Kidney epithelial cell (primary cell): ENCODE measurements at places on chromosomes 11 and 22. TPM values are rescaled to one million over a fixed set of nuclear protein-coding genes. Genes with fewer than 3 reads are reported as not detected.

GRCh38 chr22:31046539-31047226 lies 34.4 kb upstream of the SMTN start:
- no peak for DNase-seq

- DNase-seq, result no peak
These were observed 6.2 kb upstream of the ALX4 start for GRCh38 chr11:44315947-44316658.

GRCh38 chr11:13207665-13208594 lies 69.7 kb upstream of the BMAL1 start:
- DNase-seq, result peak; percentile 78

- no peak for DNase-seq
These were observed 777.6 kb downstream of the TBC1D22A start for GRCh38 chr22:47540011-47540410.

GRCh38 chr11:75583718-75584658 lies 21.9 kb downstream of the SERPINH1 start:
- DNase-seq, result no peak

Gene CTNND1
- 103 and 105 TPM in 2 replicates for total RNA-seq

DNA sequence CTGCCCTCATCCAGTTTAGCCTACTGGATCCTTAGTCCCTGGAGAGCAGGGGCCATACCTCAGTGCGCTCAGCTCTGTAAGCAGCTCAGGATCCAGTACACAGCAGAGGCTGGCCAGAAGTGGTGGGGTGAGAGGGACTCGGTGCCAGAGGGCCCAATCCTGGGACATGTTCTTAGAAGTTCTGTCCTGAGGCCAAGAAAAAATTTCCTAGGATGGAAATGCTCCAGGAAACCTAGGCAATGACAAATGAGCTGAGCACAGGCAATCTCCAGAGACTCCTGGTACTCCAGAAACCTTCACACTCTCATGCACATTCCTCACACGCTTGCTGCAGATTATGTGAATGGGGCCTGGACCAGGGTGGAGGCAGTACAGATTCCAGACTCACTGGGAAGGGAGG lies 89.6 kb downstream of the SERGEF start:
- no peak for DNase-seq

- no peak for DNase-seq
These were observed 2.9 kb downstream of the DENND6B start for GRCh38 chr22:50323900-50324299.

GRCh38 chr11:69386594-69387408 lies 92.8 kb downstream of the MYEOV start:
- DNase-seq, result no peak

Gene KIRREL3
- total RNA-seq, result 1.3 and 1.4 TPM in 2 replicates

GRCh38 chr22:34931026-34931425 lies 134.9 kb upstream of the ISX start:
- DNase-seq, result no peak

- DNase-seq, result peak; percentile 82
These were observed 2.7 kb upstream of the GAB2 start for GRCh38 chr11:78420255-78420764.

Gene PAMR1
- 0.75 and 0.84 TPM in 2 replicates for total RNA-seq

GRCh38 chr22:31530823-31531195 lies 34.5 kb downstream of the SFI1 start:
- no peak for DNase-seq

GRCh38 chr22:50302041-50302541 lies 5.4 kb downstream of the PLXNB2 start:
- DNase-seq, result no peak

DNA sequence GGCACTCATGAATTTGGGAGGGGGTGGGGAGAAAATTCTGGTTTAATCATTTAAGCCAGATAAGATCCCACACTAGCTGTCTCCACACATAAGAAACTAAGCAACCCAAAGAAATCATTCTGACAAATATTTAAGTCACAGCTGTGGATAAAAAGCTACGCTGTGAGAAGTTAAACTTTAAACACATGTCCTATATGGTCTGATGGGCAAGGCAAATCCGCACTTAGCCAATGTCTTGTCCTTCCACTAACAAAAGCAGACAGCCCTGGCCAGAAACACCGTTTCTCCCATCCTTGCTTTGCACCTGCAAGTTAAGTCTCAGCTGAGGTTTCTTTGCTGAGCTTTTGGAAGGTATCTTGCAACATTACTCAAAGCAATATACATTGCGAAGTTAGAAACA lies 68.0 kb downstream of the ETS1 start:
- no peak for DNase-seq

DNA sequence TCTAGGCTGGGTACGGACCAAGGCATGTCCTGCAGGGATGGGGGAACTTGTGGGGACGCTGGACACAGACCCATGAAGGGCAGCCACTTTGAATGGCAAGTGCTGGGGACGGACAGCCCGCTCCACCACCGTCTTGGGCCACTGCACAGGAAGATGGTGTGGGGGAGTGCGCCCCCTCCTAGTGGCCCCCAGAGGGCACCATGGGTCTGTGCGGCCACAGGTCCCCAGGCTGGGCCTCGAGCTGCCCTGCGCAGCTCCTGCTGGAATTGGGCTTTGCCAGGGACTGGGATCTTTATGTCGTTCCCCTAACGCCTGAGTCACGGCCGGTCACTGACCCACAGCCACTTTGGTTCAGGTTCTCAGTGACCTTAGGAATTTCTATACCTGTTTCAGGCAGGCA lies 44.4 kb downstream of the NAT10 start:
- DNase-seq, result no peak

GRCh38 chr11:16317712-16318111 lies 38.6 kb downstream of the SOX6 start:
- no peak for DNase-seq

- DNase-seq, result no peak
These were observed 53.2 kb downstream of the MN1 start for GRCh38 chr22:27748349-27748748.

DNA sequence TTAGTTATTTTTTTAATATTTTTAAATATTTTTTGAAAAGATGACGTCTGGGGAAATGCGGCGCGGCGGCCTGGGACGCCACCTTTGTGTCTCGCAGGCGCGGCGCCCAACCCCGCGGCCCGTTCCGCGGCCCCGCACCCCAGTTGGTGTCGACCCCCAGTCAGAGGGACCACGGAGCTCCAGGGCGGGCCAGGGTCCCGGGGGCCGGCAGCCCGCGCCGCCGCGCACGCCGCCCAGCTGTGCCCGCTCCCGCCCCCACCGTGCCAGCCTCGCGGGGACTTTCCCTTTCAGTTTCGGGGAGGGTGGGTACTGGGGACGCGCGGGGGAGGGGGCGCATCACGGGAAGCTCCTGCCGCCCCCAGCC lies 1.6 kb downstream of the CCND1 start:
- DNase-seq, result no peak

Gene NAALADL1
- 13.2 and 21.7 TPM in 2 replicates for total RNA-seq

GRCh38 chr22:21796863-21797262 lies 61.3 kb upstream of the YPEL1 start:
- DNase-seq, result no peak

DNA sequence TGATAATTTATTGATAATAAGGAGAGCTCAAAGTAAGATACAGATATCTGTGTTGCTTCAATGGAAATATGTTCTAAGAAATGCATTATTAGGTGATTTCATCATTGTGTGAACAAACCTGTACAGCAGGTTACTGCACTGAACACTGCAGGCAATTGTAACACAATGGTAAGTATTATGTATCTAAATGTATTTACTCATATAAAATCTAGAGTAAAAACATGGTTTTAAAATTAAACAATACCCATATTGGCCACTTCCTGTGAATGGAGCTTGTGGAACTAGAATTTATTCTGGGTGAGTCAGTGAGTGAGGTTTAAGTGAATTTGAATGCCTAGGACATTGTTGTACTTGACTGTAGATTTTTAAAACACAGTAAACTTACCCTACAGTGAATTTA lies 722.9 kb upstream of the RAG2 start:
- DNase-seq, result peak; percentile 23

Gene POU2AF3
- total RNA-seq, result 0.25 TPM in 1 of 2 replicates, not detected in the other

DNA sequence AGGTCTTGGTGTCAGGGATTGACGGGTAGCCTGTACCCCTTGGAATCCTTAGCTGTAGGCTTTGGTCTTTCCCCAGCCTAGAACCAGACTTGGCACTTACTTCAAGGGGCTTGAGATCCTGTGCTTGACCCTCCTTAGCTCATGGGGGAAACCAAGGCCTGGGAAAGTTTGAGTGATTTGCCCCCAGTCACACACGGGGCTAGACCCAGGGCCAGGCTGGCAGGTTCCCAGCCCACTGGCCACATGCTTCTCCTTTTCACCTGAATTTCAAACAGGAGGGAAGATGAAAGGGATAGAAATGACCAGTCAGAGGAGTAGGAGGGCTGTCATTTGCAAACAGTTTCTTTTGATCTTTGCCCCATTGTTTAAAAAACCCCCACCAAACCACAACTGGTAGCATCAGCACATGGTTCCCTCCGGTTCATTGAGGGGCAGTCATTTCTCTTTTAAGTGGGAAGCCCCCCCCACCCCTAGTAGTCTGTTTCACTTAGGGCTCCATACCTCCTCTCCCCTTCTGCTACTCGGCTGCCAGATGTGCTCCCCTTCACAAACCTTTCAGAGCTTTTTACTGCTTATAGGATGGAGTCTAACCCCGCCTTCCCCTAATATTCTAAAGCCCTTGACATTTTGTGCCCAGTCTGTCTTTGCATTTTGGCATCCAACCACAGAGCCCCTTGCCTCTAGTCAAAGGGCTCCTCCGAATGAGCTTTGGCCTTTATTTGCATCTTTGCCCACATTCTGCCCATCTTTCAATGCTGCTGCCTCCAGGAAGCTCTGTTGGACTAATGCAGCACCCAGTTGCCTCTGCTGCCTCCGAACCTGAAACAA lies 37.6 kb downstream of the ZNRF3 start:
- no peak for DNase-seq

DNA sequence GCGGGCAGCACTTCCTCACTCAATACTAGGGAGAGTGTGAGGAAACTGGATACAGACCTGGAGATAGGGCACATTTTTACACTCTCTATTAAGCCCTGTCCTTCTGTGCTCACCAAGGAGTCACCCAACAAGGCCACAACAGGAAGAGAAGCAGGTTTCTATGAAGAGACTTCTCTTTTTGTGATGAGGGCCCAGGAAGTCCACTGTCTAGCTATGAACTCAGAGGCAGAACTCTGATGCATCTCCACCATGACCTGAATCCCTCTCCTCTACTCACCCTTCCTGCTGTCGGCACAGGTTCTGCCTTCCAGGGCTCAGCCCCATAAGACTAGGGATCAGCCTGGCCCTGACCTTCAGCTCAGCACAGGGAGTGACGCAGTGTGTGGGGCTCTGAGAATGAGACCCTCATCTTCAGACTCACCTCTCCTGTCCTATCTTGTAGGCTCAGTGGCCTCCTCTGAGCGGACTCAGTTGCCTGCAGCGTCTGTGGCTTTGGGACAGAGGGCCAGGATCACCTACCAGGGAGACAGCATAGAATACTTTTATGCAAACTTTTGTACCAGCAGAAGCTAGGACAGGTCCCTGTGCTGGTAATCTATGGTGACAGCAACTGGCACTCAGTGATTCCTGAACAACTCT lies 49.3 kb upstream of the IGLL5 start:
- no peak for DNase-seq

Gene OR5AR1
- not detected in 2 replicates for total RNA-seq

DNA sequence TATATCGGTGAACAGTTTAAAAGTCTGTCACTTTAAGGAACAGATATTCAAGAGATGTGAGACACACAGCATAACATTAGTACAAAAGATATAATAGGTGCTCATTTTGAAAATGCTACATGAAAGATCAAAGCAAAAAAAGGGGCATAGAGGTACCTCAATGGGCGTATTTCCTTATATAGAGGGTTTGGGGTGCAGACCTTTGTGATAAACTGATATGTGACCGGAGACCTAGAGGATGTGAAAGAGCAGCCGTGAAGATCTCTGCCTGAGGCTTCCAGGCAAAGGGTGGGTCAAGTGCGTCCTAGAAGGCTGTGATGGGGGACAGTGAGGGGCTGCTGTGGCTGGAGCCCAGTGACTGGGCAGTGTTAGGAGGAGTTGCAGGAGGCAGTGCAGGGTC lies 551.4 kb downstream of the ETS1 start:
- no peak for DNase-seq

DNA sequence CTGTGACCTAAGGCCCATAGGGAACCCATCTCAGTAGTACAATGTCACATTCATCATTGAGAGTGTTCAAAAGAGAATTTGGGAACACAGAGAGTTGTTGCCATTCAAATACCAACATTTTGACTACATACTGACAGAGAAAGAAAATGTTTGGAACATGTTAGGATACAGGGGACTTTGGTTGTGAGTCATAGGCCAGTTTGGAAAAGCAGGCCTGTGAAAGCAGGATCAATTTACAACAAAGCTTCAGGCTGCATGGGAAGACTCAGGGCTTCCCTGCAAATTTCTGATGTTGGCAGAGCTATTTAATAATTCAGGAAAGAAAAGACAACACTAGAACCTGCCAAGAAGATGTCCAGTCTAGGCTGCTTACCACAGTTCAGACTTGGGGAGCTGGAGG lies 374 bp downstream of the NLRP10 start:
- DNase-seq, result no peak

Gene EMID1
- 2.2 and 6.0 TPM in 2 replicates for total RNA-seq

DNA sequence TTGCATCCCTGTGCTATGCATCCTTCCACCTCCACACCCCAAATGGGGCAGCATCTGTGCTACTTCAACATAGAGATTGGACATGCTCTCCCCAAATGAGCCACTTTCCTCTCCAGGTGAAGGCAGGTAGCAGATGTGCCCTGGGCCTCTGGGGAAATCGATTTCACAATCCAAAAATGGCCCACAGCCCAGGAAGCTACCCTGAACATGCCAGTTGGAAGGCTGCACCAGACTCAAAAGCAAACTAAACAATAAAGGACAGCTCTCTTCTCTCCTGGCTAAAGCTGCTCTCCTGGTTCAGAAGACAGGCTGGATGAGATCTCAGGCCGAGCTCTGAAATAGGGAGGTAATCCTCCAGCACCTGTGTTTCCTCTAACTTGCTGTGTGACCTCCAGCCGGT lies 19.7 kb downstream of the ISX start:
- DNase-seq, result no peak

GRCh38 chr11:118838905-118839553 lies 44.7 kb upstream of the CXCR5 start:
- no peak for DNase-seq

Gene RTN4RL2
- total RNA-seq, result 0.48 and 0.67 TPM in 2 replicates

DNA sequence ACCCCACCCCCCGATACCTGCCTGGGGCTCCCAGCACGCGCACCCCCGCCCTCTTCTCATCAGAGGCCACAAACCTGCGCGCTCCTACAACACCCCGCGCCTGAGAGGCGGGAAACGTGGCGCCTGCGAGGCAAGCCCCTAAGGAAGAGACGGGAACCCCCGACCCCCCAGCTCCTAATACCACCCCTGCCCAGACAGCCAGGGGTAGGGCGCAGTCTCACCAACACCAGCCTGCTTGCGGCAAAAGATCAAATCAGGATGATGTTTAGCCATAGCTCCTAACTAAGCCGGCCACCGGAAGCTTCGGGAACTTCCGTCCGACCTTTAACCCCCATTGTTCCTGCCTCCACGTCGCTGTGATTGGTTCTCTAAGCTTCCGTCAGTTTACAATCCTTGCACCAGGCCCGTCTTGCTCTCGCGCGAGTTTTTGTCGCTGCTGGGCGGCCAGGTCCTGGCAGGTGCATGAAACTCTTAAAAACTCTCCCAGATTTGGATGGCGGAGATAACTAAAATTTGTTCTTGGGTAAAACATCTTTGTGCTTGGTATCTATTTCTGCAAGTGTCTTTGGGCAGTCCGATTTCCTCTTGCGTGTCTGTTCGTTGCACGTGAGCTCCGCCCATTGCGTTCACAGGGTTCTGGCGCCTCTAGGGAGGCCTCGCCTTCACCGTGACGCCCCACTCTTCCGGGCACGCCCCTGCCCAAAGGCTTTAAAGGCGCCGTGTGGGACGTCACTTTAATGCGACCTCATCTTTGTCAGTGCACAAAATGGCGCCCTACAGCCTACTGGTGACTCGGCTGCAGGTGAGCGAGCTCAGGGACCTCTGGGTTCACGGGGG lies at the start of the genes ACO2 and PHF5A:
Gene ACO2, plus strand, starts transcription at position 737 of the 837 bp plus-strand sequence. Its CDS starts 30 bp downstream, at position 767.
Gene PHF5A, minus strand, starts transcription at position 312 of the 837 bp plus-strand sequence. Its CDS starts 39 bp downstream, at position 273.
- DNase-seq, result peak; percentile 89

Gene MB
- total RNA-seq, result not detected in 2 replicates

Gene NRXN2
- total RNA-seq, result not detected in 2 replicates
